Activated T-cell treated with anti-CD3 and anti-CD28 coated beads for 1 hour (primary cell): ENCODE measurements at places on chromosomes 11 and 22.

DNA sequence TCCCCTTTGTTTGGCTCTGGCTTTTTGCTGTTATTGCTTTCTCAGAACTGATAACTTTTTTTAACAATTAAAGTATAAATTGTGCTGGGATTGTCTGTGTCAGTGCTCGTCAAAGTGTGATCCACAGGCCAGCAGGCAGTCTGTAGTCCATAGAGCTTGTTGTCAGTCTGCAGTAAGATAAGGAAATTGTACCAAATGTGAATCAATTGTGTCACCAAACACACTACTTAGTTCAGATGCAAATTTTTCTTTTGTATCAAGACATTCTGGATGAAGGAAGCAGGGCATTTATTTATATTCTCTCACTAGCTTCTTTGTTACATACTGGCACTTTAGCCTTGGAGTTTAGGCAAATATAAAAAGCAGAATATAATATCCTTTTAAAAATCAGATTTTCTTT is 121.0 kb downstream of the WNT11 start:
- DNase-seq, result no peak

DNA sequence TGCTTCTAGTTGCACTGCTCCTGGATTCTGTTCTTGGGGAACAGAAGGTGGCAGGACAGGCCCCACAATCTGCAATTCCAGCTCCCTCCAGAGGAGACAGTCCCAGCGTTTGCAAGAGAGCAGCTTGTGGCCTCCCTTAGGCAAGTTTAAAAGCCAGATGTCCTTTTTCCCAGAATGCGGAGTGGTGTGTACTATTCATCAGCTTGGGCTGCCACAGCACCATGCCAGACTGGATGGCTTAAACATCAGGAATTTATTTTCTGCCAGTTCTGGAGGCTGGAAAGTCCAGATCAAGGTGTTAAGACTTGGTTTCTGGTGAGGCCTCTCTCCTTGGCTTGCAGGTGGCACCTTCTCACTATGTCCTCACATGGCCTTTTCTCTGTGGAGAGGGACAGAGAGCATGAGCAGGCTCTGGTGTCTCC is 11.7 kb downstream of the MIAT start:
- no peak for DNase-seq

DNA sequence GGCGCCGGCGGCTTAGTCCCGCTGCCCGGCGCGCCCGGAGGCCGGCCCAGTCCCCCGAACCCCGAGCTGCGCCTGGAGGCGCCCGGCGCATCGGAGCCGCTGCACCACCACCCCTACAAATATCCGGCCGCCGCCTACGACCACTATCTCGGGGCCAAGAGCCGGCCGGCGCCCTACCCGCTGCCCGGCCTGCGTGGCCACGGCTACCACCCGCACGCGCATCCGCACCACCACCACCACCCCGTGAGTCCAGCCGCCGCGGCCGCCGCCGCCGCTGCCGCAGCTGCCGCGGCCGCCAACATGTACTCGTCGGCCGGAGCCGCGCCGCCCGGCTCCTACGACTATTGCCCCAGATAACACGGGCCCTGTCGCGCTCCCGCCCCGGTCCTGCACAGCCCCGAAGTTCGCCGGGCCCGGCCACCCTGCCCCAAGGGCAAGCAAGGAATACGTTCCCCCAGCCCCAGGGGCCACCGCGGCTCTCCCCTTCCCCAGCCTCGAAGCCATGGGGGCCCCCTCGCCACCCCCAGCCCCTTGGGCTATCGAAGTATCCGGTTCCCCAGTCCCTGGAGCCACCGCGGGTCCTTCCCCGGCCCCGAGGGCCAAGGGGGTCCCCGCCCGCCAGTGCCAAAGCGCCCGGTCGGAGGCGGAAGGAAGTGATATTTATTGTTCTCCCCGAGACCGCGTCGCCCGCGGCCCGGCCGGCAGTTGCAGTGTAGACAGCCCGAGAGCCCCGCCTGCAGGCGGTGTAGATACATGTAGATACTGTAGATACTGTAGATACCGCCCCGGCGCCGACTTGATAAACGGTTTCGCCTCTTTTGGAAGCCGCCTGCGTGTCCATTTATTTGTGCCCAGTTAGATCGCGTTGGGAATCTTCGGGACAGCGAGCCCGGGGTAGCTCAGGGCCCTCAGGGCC is 6.2 kb downstream of the TBX1 start:
- DNase-seq, result peak; percentile 19

DNA sequence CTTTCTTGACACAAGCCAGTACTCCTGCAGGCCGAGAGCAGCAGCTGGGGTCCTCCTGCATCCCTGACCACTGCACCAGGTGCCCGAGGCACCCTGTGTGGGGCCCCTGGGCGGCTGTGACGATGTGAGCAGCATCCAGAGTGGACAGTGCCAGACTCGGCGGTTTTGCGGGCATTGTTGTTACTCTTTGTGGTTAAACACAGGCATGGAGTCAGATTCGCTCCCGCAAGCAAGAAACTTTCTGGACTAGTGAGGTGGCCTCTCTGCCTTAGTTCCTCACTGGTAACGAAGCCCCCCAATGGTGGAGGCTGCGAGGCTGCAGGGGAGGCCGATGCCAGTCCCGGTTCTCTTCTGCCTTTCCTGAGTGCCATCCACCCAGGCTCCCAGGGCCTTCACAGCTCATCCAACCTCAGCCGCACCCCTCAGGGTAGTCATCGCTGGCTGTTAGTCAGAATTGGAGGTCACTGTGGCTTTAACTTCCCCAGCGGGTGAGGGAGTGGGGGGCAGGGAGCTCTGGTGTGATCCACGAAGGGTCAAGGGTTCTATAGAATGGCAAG is 3.7 kb upstream of the CLDN5 start:
- no peak for DNase-seq

DNA sequence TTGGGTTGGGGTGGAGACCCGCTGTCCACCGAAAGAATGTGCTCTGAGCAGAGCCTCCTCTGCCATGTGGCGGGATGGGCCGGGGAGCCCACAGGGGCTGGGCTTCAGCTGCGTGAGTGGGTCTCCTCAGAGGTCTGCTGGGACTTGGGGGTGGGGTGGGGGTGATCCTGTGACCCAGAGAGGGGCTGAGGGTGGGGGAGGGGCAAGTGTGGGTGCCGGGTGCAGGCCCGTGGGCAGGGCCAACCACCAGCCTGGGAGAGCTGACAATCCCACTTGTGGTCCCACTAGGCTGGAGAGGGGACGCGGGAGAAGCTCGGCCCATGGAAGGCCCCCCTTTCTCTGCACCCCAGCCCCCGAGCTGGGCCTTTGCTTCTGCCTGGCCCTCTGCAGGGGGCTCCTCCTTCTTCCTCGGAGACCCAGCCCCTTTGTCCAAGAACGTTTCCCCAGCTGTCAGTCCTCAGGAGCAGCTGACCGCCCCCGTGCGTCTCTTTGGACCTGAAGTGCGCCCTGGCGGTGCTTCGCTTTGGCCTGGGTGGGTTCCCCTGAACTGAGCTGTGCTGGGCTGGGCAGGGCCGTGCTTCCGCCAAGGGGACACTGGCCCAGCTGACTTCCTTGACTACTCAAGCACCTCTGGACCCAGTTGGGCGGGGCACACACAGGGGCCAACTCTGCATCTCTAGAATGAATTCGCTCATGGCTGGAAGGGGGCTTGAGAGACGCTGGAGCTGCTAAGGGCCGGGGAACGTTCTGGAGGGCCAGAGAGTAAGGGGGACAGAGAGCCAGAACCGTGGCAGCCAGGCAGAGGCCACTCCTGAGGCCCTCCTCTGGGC is 30.2 kb downstream of the OSBPL5 start:
- no peak for DNase-seq

DNA sequence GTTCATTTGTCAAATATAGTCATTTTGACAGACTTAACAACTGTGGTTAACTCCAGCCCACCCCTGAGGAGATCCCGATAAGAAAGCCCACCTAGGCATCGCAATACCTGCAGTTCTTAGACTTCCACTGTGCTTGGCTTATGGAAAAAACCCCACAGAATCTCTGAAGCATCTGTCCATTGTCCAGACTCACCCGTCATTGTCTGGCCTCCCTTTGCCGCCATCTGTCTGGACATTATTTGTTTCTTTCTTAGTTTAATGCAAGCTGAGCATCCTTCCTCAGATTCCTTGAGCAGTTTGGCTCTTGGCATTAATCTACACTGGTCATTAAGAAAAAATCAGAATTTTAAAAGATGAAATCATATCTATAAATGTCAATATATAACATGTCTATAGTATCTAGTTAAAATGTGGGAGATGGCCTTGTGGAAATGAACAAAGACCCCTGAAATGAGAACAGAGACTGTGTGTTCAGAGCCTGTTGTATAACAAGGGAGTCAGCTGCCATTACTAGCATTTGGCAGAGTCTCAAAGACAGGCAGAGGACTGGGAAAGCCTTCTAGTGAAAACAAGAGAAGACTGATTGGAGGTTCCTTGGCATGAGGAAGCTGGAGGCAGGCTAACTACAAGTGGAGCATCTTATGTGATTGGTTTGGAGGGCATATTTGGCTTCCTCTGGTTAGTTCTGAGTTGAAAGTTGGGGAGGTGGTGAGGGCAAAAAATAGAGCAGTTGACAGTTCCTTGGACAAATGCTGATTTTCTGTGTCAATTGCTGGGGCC is 80.4 kb downstream of the SPON1 start:
- DNase-seq, result no peak

- no peak for DNase-seq
Measured at GRCh38 chr11:130725421-130726233, 190.7 kb downstream of the SNX19 start.

DNA sequence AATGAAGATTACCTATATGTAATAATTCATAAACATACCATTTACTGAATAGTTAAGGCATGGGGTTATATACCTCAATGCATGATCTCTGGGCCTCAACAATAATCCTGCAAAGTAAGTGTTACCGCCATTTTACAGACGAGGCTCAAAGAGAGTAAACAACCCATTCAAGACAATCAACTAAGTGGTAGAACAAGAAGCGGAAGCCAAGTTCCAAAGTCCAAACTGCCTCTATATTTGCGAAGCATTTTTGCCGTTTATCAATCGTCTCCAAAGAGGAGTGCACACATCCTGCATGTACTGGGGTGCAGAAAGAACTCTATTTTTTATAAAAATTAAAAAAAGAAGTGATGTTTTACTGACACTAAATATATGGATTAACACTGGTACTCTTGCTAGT is 27.5 kb upstream of the P4HA3 start:
- no peak for DNase-seq

DNA sequence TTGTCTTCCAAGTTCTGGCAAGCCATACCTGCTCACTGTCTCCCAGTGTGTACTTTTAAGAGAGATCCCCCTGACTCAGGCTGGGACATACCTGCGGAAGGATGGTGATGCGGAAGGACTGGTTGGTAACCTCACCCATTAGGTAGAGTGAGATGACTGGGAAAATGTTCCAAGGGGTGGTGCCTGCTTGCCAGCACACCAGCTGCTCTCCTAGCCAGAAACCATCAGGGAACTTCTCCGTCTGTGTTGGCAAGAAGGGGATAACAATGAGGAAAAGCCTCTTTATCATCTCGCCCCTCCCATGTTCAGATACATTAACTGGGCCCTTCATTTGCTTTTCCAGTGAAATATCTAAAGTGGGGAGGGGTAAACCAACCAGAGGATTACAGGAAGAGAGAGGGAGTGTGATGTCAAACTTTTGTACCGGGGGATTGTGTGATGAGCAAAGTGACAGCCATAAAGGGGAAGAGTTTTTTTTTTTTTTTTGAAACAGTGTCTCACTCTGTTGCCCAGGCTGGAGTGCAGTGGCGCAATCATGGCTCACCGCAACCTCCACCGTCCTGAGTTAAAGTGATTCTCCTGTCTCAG is at the start of gene BACE1-AS:
BACE1-AS (plus strand) TSS at position 538 of the 588 bp plus-strand sequence.
- DNase-seq, result no peak

- DNase-seq, result no peak
Measured at GRCh38 chr22:18104566-18104965, 6.0 kb upstream of the TUBA8 start.

GRCh38 chr11:66243782-66244535 is 24.5 kb upstream of the RAB1B start:
- no peak for DNase-seq

DNA sequence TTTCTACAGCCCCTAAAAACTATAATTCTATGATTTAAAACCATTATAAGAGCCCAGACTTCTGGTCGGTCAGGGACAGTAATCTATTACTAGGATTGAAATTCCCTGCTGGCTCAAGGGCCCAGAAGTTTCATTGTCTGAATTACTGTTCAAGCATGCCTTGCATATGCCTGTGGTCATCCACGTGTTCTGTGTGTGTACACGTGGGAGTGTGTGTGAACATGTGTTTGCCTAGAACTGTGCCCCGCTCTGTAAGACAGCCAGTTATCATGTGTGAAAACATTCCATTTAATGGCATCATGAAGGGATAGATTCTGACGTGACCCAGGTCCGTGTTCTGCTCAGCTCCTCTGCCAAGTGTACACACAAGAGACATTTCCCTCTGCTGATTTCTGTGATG is 189.3 kb upstream of the NECTIN1 start:
- DNase-seq, result no peak

- no peak for DNase-seq
Measured at GRCh38 chr11:130675917-130676316, 227.5 kb downstream of the ADAMTS15 start.

GRCh38 chr11:63670096-63670432 is 1.1 kb downstream of the ATL3 start:
- no peak for DNase-seq

- DNase-seq, result no peak
Measured at GRCh38 chr11:93225662-93226061, 27.9 kb upstream of the SLC36A4 start.

- DNase-seq, result no peak
Measured at GRCh38 chr11:95229199-95229992, 1.6 kb downstream of the SESN3 start.

GRCh38 chr22:45758603-45759002 is 87.0 kb downstream of the ATXN10 start:
- DNase-seq, result no peak

DNA sequence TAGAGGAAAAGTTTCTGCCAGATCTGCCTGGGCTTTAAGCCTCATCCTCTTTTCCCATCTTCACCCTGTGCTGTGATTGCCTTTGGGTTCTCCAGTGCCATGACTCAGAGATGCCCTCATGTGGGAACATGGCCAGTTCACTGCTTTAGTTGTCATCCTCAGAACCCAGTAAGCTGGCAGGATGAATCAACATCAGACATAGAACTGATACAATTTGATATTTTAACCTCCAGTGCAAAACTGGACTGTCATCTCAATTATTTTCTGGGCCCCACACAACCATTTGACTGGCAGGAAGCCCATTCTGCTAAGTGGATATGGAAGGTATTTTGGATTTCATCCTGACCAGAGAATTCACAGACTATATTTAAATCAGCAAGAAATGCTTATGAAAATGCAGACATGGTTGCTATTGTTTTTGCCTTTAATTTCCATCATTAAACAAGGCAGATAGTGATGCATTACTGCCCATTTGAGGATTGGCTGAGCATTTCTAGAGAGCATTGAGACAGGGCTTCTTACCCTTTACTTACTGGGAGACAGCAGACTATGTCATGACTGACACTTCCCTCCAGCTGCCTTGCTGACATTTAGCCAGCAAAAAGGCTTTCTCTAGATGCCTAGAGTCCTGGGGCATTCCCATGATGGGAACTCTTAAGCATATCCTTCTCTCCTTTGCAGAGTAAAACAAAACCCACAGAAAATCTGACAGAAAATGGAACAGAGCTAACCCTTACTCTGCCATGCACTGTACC is 327.1 kb upstream of the MTNR1B start:
- DNase-seq, result no peak

DNA sequence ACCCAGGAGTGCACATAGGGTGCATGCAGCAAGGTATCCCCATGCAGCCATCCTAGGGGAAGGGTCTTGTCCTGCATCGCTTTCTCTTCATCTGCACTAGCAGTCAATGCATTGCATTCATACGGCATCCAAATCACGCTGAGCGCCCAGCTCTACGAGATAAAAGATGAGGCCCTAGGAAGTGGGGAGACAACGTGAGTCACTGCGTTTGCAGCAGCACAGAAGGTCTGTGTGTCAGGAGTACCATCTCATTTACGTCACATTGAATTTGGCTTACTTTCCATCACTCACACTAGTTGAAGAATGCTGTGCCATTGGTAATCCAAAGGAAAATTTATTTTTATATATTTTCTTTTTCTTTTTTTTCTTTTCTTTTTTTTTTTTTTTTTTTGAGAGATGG is 2.5 kb upstream of the ST14 start:
- no peak for DNase-seq
